Kidney capillary endothelial cell (primary cell): ENCODE measurements at places on chromosomes 7 and 10.

GRCh38 chr7:815284-816216 is 16.7 kb upstream of the SUN1 start:
- DNase-seq = no peak

- DNase-seq = no peak
Measured at GRCh38 chr10:117519879-117520278, 22.7 kb upstream of the EMX2 start.

DNA sequence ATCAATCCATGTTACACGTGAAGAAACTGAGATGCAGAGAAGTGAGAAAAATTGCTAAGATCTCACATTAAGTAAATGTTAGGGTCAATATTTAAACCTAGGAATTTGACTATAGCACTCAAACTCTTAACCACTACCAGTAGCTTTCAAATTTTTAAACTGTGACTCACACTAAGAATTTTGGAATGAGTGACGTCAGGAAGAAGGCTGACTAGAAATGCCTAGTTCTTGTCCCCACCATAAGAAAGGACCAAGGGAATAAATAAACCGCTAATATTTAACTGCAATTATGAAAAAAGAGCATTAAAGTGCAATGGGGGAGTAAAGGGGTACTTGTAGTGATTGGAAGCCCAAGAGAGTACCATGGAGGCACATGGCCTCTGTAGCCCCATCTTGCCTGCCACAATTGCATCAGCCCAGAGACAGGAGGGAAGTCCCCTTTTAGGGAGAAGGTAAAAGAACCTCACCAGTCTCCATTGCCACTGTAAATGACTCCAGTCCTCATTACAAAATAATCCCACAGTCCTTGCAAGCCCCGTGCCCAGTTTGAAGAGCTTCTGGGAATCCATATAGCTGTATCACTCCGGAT is 3.5 kb upstream of the AKR1B1 start:
- no peak for DNase-seq

GRCh38 chr10:8463853-8464252 is 409.4 kb downstream of the GATA3 start:
- no peak for DNase-seq

DNA sequence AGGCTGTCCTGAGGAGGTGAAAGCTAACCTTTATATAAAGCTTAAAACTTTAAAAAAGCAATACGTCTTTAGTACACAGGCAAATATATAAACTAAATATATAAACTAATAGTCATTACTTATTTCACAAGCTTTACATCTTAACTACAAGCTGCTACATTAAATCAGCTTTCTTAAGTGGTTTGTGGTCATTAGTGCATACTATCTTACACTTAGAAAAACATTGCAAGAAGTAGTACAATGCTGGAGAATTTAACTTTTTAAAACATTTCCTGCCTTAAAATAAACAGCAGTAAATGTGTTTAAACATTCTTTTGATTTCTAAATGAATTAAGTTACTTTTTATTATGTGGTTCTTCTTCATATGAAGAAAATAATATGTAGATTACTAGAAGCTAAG is 36.3 kb downstream of the MET start:
- no peak for DNase-seq

- DNase-seq = no peak
Measured at GRCh38 chr10:10368951-10369576, 648.6 kb upstream of the CELF2 start.

DNA sequence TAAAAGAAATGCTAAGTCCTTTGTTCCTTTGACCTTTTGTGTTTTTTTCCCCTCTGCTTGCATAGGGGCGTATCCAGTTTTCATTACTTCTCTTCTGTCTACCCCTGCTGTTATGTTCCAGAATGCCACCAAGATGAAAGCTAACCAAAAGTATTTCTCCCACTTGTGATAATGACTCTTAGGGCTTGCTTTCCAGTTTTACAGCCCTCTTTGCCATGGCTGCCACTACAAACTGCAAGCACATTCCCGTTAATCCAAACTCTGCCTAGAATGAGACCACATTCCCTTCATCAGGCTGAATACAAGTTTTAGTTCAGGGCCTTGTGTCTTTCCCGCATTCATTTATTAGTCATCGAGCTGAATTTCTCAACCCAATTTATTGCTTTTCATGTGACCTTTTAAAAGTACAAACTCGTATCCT is 23.6 kb upstream of the CD36 start:
- no peak for DNase-seq
